ENCODE measurements at places on chromosomes 3 and 15.

DNA sequence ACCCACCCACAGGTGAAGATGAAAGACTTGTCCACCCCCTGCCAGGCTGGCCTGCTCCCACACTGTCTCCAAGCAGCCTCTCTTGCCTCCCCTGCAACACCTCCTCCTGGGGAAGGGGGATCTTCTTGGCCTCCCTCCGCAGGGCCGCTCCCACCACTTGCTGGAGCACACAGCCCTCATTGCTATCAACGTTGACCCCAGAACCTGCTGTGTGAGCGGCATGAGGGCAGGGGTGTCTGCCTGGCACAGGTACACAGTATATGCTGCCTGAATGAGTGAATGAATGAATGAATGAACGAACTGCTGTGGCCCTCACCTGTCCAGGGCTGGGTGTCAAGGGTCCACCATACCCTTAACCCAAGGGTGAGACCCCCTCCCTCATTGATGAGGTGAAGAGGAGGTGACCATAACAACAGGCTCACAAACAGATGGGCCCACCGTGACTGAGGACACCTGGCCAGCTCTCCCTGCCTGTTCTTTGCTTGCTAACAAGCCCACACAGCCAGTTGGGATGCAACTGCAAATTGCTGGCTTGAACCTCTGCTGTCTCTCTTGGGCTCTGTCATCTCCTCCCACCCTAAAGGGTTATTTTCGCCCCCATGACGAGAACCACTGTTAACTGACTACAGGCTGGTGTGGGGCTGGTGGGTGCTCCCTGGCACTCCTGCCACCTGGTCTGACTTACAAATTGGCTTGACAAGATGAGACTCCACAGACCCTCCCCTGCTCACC is 22.5 kb downstream of the SLC41A3 start:
- no peak for DNase-seq

DNA sequence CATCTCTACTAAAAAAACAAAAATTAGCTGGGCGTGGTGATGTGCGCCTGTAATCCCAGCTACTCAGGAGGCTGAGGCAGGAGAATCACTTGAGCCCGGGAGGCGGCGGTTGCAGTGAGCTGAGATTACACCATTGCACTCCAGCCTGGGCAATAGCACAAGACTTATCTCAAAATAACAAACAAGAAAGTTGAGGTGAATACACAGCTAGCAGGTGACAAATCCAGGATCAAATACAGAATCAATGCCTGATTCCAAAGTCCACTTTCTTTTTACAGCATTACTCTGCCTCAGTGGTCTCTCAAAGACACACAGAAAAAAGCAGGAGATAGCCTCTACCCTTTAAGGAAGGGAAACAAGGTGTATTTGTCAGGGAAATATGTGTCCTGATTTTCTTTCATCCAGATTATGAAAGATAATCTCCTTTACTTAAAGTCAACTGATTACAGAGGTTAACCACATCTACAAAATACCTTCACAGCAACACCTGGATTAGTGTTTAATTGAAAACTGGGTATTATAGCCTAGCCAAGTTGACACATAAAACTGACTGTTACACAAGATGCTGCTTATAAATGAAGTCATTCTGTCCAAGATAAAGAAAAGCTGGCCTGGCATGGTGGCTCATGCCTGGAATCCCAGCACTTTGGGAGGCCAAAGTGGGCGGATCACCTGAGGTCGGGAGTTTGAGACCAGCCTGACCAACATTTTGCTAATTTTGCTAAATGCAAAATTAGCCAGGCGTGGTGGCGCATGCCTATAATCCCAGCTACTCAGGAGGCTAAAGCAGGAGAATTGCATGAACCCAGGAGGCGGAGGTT is 4.0 kb upstream of the SLC25A38 start:
- DNase-seq = no peak

GRCh38 chr15:51848811-51849210 is 19.4 kb downstream of the TMOD3 start:
- no peak for DNase-seq

GRCh38 chr15:99409097-99409473 is 156.7 kb upstream of the MEF2A start:
- DNase-seq = no peak

DNA sequence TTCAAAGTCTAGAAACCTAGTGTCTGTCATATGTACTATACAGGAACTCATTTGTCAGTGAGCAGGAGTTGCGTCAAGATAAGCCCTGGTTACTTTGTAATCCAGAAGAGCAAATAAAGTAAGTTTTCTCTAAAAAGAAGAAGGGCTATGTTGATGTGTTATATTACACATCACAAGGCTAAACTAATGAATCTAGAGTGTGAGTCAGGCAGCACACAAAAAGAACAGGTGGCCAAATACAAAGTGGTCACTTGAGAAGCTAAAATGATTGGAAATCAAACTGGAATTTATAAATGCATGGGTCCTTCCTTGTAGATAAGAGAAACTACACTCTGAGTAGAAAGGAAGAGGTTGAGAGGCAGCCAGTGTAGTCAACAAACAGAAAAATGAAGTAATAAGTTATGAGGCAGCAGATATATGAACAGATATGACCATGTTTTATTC is 771.6 kb downstream of the DIPK2A start:
- DNase-seq = no peak

- no peak for DNase-seq
These were observed 45.5 kb downstream of the COL8A1 start for GRCh38 chr3:99683876-99684275.

- DNase-seq = no peak
These were observed 2.2 kb downstream of the LRCH3 start for GRCh38 chr3:197793247-197793646.

DNA sequence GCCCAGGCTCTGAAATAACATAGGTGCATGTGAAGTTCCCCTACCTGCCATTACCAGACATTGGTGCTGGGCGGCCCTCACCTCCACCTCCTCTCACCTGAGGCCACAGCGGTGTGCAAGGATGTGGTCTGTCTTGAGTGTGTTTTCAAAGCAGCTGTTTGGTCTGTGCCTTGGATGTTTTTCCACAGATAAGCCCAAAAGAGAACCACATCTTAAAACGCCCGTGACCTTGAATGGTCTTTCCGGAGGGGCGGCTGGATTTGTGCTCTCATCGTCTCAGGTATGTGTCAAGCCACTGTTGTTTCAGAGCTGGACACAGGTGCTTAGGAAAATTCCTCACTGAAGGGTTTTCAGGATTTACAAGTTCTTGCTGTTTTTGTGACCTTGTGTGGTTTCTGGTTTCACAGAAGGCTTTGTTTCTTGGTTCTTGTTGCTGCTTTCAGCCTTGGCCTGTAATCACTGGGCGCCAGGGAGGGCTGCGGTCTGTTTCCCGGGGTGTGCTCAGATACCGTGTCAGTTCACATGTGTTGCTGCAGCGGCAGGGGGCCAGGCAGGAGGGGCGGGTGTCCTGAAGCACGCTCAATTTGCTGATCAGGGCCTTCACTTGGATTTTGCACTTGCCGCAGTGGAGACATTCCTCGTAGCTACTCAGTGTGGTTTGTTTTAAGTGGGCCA is 128.4 kb downstream of the IGF1R start:
- DNase-seq = no peak

- DNase-seq = no peak
These were observed 303.2 kb upstream of the TLE3 start for GRCh38 chr15:70400766-70401541.

GRCh38 chr3:115857518-115858136 is 234.3 kb downstream of the GAP43 start:
- no peak for DNase-seq

DNA sequence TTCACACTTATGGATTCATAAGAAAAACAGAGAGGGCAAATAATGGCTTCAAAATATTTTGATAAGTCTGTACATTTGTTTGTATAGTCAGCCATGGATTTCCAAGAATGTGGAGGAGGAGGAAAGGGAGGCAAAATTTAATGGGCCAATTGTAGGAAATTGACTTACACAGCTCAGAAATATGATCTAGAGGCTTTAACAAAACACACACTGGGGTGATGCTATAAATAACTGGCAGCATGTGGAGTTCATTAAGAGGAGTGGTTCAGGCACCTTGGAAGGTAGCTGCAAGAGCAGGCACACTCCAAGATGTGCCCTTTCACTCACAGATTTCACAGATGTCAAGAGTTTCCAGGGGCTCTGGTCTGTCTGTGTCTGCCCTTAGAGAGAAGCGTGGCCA is 193.4 kb upstream of the RASGRP1 start:
- DNase-seq = no peak

DNA sequence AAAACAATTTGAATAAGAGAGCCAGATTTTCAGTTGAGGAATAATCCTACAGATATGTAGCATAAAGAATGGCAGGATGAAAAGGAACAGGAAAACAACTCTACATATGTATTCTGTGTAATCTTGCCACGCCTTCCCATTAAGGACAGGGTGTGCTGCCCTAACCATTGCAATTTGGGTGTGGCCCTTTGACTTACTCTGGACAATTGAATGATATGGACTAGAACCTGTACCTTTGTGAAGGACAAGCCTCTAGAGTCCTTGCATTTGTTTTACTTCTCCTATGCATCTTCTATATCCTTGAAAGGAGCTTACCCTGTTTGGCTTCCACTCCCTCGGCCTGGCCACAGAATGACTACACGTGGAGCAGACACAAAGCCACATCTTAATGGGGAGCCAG is 1261.6 kb upstream of the GBE1 start:
- DNase-seq = no peak

DNA sequence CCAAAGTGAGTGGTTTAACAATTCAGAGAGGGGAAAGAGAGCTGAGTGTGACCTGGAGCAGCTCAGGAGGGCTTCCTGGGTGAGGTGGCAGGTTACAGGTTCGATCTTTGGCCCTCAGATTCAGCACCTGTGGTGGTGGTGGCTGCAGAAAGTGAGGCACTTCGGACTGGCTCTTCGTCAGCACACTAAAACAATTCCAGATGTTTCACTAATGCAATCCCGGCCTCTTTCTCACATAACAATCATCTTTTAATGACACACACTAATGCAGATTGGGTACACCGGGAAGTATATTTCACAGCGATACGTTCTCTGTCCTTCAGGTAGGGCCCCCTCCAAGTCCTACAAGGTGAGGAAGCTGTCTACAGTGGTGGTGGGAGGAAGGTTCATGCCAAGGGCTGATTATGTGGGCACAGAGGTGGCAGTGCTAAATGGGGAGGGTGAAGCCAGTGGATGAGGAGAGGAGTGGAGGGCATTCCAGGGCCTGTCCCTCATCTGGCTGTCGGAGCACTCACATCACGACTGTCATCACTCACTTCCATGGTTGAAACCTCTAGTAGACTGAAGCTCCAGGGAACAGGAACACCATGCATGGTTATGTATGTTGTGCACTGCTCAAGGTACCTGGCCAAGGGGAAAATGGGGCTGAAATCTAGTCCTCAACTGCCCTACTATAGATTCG is 171.1 kb downstream of the RAB11A start:
- DNase-seq = no peak
